ENCODE measurements at places on chromosomes 5 and 9.

DNA sequence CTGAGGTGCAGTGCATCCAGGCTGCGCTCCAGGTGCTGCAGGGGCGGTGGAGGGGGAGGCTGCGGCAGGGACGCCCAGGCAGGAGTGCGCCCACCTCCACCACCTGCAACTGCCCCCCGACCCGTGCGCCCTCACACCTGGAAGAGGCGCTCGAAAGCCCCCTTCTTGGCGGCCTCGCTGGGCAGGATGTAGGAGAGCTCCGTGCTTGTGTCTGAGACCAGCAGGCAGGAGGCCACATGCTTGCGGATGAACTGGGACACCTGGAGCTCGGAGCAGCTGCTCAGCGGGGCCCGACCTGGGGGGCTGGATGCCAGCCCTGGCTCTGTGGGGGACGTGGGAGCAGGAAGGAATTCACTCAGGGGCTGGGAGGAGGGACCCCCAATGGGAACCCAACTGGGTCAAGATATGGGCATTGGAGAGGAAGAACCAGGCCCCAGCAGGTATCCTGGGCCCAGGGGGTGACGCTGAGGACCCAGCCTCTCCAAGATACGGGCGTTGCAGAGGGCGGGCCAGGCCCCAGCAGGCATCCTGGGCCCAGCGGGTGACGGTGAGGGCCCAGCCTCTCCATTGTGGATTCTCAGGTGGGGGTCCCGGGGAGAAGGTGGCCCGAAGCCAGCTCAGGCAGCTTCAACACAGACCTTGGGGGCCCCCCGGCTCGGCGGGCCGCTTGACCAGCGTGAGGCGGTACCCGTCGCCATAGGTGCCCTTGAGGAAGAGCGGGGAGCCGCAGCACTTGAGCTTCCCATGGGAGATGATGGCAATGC, 13.1 kb downstream of the ABCA2 start:
- no peak for DNase-seq

DNA sequence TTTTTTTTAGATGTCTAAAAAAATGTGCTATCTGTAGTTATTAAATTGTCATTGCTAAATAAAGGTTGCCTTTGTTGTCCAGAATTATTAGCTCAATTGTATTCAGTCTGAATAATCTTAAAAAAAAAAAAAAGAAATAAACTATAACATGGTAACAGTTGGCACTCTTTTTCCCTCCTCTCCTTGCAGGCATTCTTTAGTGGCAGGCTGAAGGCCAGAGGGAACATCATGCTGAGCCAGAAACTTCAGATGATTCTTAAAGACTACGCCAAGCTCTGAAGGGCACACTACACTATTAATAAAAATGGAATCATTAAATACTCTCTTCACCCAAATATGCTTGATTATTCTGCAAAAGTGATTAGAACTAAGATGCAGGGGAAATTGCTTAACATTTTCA, 87.6 kb upstream of the FAM170A start:
- no peak for DNase-seq

DNA sequence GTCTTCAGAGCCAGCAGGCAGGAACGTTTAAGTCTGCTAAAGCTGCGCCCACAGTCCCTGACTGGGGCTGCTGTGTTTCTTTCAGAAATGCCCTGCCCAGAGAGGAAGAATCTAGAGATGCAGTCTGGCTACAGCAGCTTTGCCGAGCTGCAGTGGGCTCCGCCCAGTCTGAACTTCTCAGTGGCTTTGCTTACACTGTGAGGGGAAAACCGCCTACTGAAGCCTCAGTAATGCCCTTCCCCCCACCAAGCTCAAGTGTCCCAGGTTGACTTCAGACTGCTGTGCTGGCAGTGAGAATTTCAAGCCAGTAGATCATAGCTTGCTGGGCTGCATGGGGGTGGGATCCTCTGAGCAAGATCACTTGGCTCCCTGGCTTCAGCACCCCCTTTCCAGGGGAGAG, 78.4 kb downstream of the SREK1 start:
- no peak for DNase-seq

- DNase-seq, result no peak
Observed at GRCh38 chr5:158773161-158773560, 326.6 kb downstream of the EBF1 start.

GRCh38 chr9:123168586-123168985, 99.8 kb downstream of the STRBP start:
- DNase-seq, result peak; percentile 70

GRCh38 chr9:114001794-114002261, 76.3 kb downstream of the AMBP start:
- DNase-seq, result no peak

GRCh38 chr9:133323211-133323610, 12.8 kb downstream of the SURF6 start:
- no peak for DNase-seq

GRCh38 chr5:61177716-61178115, 15.4 kb upstream of the SMIM15 start:
- DNase-seq, result no peak

- DNase-seq, result peak; percentile 89
Observed at GRCh38 chr5:82277987-82278710, at the start of gene RPS23. RPS23 (minus strand) TSS chr5:82278354; CDS start chr5:82278323, 31 bp downstream.

GRCh38 chr9:110266795-110267194, 10.5 kb upstream of the TXN start:
- no peak for DNase-seq

DNA sequence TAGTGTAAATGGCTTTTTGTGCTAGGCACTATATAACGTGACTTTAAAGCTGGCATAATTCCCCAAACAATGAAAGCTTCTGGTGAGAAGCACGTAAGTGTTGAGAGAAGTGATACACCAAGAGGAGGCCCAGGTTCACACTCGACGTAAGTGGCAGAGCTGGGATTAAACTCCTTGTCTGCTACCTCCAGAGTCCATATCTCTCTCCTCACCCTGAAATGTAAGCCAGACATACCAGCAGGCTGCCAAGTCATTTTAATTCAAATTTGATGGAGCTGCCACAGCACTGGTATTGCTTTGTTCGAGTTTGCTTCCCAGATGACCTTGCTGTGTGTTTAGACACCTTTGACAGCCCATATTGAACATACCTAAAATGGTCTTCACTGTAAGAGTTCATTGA, 319.7 kb downstream of the GLIS3 start:
- DNase-seq, result no peak

- DNase-seq, result no peak
Observed at GRCh38 chr9:132723809-132724208, 53.5 kb downstream of the GTF3C4 start.
